Forelimb muscle (tissue), 1 donor: ENCODE measurements at places on chromosomes 11 and 22.

- DNase-seq: no peak
Observed at GRCh38 chr11:100777736-100778135, 90.6 kb downstream of the ARHGAP42 start.

GRCh38 chr11:128135451-128135850 is 451.9 kb downstream of the ETS1 start:
- no peak for DNase-seq

DNA sequence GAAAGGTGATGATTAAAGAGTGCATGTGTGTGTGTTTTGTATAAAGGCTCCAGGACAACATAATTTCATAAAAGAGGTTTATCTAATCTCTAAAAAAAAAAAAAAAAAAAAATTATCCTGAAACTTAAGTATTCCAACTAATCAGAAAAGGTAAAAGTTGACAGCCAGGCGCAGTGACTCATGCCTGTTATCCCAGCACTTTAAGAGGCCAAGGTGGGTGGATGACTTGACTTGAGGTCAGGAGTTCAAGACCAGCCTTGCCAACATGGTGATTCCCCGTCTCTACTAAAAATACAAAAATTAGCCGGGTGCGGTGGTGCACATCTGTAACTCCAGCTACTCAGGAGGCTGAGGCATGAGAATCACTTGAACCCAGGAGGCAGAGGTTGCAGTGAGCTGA is 632.7 kb upstream of the CHORDC1 start:
- no peak for DNase-seq

GRCh38 chr11:77266766-77267165 is 34.7 kb downstream of the GDPD4 start:
- DNase-seq: no peak

DNA sequence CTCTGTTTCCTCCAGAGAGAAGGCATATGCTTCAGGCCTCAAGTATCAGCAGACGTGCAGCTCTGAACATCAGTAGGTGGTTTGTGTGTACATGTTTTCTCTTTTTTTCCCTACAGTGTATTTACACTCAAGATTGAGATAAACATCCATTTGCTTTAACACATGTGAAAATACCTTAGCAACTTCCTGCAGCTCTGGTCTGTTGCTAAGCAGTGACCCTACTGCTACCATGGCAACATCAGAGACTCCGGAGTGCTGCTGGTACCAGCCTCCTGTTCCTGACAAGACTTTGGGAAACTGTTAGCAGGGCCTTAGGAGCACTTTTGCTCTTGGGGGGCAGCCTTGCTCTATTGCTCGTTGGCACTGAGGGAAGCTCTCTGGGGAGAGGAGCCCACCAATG is 221.2 kb upstream of the PLET1 start:
- DNase-seq: no peak

- DNase-seq: no peak
Observed at GRCh38 chr22:26023104-26023775, 146.0 kb upstream of the SEZ6L start.

DNA sequence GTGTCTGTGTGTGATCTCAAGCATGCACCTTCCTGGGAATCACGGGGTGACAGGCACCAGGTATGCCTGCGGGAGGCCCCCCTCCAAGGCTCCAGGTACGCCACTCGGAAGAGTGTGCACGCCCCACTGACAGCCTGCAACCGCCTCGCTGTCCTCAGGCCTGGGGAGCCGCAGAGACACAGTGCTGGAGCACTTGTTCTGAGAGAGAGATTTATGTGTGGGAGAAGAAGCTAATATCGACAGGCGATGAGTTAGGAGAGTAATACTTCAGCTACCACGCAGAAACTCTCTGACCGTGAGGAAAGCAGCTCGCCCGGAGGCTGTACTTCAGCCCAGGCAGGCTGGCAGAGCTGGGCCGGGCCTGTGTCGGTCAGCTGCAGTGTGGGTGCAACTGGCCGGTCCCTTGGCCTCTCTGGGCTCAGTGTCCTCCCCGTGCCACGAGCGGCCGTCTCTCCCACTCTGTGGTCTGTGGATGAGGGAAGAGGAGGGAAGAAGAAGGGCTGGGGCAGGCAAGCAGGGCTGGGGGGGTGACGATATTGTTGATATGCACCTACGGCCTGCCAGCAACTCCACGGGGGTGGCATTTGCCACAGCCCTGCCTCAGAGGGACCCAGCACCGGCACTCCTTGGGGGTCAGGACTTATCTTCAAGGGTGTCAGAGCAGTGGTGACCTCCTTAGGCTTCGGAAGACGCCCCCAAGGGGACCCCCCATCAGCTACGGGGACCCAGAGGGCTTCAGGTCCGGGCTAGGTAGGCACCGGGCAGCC is 7.3 kb downstream of the B3GAT1 start:
- no peak for DNase-seq

DNA sequence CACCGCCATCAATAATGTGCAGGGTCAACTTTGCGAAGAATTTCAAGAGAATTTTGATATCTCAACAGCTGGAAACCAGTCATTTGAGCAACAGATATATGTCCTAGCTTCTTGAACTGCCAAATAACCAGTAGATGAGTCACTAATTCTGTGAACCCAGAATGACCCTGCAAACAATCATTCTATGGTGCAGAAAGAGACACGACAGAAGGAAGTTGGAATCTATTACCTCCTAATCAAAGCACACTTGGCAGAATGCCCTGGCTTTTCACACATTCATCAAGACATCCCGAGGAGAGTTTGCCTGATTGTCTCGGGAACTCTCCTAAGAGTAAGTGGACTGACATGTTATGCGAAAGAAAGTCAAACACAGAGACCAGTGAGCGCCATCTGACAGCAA is 621.1 kb downstream of the OPCML start:
- DNase-seq: no peak

DNA sequence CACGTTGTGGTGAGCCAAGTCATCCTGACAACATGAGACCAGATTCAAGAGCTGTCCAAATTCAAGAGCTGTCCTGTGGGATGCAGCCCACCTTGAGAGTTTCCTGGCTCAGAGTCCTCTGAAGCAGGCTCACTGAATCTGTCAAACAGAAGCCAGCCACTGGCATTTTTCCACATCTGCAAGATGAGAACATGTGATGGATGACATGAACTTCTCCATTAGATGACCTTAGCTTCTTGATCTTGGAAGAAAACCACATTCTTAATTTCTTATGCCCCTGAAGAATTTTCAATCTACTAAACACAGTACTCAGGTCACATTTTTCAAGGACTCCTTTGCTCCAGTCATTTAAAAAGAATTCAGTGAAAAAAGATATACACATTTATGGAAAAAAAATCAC is 291.0 kb downstream of the GUCY1A2 start:
- no peak for DNase-seq

DNA sequence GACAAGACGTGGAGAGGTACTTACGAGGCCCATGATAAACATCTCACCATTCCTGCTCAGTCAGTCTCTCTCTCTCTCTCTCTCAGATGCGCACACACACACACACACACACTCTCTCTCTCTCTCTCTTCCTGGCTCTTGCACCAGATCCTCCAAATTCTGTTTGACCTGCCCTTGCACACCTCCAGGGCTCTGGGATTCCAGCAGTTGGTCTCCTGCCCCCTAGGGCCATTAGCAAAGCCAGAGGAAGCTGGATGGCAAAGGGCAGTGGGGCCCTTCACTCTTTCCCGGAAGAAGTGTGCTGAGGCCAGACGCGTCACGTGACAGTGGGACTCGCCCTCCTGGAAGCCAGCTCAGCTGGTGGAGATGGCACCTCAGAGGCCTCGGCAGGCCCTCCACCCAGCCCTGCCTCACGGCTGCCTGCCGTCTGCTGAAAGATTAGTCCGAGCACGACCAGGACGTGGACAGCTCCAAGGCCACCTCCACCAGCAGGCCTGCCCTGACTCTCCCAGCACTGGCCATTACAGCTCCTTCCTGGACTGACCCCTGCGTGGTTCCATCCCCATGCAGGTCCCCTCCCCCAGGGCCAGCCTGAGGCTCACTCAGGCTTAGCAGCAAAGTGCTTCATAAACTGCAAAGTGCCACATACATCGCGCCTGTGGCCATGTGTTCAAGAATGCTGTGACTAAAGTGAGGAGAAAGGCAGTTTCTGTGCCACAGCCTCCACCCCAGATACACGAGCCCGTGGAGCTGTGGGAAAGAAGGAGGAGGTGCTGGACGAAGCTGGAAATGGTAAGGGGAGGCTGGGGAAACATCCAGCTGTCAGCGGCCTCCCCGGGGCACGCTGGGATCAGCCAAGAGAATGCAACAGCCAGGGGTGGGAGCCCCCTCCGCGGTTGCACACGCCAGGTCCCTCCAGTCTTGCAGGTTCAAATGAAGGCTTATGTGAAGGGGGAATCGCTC is 3.7 kb downstream of the PDGFB start:
- DNase-seq: no peak

DNA sequence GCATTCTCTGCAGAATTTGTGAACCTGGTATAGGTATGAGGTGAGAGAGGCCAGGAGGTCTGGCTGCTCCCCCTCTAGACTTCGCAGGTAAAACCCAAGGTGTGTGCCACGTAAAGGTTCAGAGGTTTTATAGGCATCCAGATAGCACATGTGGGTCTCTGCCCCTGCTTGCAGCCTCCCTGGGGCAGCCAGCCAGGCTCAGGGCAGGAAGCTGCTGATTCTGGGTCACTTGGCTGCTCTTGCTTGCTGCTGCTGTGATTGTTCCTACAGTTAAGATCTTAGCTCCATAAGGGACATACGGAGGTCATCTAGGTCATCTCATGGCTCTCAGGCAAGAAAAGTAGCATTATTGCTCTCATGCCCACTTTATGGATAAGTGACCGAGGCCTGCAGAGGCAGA is 30.2 kb downstream of the ZBTB16 start:
- no peak for DNase-seq

DNA sequence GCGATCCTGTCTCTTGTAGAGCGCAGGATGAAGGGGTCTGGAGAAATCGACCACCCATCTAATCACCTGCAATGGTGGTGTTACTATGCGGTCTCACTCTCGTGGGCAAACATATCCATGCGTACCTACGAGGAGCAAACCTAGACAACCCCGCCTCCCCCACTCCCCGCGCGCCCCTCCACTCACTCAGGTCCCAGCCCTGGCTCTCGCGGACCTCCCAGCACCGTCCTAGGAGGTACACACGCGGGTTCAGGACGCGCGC is 887 bp downstream of the TRPC6 start:
- DNase-seq: no peak

GRCh38 chr22:29661336-29661735 is 57.9 kb downstream of the NF2 start:
- no peak for DNase-seq

DNA sequence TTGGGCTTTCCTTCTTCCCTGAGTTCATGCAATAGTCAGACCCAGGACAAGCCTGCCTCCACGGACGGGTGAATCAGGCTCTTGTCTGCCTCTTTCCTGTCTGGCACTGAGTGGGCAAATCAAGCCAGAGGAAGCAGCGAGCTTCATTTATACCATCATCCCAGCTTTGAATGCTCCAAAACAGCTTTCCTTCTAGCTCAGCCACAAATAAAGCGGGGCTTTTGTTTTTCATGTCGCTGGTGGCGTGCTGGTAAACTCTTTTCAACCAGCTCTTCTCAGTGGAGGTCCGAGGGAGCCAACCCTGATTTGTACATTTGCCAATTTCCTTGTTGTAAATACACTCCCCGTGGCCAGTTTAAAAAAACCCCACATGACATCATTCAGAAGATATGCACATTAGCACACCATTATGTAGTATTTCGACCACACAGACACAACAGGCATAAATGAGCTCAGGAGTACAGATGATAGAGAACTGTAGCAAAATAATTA is 8.6 kb downstream of the C11orf91 start:
- peak; percentile 66 for DNase-seq

DNA sequence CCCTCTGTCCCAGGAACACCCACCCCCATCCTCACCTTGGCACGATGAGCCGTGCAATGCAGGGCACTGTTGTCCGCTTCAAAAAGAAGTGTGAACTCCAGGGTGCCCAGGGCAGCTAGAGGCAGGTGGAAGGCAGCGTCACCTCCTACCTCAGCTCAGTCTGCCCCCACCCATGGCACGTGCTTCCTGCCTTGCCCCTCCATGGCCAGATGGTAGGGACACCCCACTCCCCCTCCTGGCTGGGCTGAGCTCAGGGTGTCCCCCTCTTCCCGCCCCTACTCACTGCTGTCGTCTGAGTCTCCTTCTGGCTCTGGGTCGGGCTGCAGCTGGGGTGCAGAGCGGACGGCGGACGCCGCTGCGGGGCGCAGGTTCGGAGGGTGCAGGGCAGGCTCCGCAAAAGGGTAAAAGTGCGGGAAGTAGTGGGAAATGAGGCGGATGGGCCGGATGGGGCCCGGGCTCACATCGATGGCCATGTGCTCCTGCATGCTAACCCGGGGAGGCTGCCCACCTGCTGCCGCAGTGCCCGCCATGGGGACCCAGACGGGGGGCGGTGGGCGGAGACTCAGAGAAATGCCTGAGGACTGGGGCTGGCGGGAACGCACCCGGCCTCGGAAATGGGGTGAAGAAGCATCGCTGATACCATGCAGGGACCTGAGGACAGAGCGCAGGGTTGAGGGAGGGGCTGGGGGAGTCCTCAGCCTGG is 9.1 kb downstream of the NDUFV1 start:
- DNase-seq: no peak

- no peak for DNase-seq
Observed at GRCh38 chr22:37623075-37624016, 14.7 kb downstream of the GGA1 start.

- no peak for DNase-seq
Observed at GRCh38 chr11:94791216-94791889, 23.2 kb downstream of the AMOTL1 start.

DNA sequence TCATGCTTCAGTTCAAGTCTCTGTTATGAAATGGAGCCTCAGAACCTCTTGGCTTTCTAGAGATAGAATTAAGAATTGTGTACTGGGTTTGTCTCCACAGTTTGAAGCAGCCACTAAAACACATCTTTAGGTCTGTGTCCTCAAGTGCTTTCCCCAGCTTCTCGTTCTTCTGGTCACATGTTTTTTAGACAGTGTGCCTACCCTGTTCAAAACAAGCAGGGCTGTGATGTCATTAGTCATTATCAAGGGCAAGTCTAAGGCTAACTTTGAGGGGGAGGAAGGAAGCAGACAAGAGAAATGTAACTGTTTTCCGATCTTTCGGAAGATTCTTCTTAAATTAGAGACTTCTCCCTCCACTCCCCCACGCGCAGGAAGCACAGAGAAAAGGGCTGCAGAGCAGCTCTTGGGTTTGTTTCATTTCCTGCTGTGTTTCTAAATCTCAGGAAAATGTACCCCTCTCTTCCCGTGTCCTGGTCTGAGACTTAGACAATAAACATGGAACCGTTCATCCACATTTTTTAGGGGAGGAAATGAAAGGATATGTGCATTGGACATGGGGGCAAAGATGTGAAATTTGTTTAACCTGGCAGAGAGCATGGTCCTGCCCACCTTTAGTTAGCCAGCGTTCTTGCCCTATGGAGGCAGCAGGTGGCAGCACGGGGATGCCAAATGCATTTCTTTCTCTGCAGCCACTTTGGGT is 3.1 kb downstream of the AKIP1 start:
- no peak for DNase-seq

DNA sequence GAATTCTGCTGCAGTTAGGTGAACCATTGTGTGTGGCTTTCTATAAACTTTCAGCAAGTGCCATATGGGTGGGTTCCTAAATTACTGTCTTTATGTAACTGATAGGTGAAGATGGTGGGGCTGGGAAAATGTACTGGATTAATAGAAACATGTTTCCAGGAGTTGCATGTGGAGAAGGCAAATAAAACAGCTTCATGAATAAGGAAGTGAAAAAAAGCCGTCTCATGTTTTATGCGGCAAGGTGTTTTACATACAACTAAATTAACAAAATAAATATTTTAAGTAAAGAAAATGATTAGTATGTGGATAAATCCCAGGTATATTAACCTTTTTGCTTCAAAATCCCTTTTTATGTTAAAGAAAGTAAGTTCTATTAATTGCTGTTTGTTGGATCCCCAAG is 67.2 kb downstream of the EXT2 start:
- DNase-seq: no peak
